ENCODE measurements at places on chromosomes 6 and 20.

GRCh38 chr6:47634210-47635047 lies 64.0 kb upstream of the ADGRF4 start:
- no peak for DNase-seq

- DNase-seq = no peak
Measured at GRCh38 chr6:133165235-133165634, 75.9 kb upstream of the EYA4 start.

GRCh38 chr6:32700391-32701040 lies 34.1 kb upstream of the HLA-DQB1 start:
- DNase-seq = no peak

DNA sequence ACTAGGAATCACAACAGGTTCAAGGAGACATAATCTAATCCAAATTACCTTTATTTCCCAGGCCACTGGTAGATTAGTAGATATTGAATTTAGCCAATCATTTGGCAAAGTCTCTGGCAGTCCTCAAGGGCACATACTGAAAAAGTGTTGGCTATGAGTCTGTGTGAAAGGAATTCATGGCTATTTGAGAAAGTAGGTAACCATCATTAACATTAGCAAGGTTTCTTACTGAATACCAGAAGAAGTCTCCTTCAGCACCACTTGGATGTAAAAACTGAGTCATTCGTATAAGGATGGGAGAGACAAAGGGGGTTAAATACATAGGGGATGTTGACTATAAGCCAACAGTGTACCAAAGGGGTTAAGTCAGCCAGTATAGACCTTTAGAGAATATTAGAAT lies 36.7 kb downstream of the AGPAT4 start:
- DNase-seq = no peak

DNA sequence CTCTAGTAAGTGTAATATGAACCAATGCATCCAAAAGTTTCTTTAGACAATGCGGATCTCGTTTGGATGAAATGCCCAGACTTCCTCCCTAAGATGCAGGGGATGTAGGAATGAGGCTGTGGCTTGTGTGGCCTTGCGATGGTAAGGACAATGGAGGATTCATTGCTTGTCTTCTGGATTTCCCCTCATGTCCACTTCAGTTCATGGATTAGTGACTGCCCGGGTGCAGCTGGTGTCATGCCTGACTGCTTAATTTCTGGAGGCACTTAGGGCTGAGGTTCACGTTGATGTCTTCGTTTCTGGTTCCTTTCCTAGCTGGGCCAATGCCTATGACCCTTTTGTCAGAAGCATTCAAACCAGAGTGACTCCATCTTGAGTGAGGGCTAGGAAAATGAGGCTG lies 93.8 kb downstream of the SCP2D1 start:
- no peak for DNase-seq

GRCh38 chr6:3355358-3356055 lies 96.8 kb downstream of the PSMG4 start:
- no peak for DNase-seq

DNA sequence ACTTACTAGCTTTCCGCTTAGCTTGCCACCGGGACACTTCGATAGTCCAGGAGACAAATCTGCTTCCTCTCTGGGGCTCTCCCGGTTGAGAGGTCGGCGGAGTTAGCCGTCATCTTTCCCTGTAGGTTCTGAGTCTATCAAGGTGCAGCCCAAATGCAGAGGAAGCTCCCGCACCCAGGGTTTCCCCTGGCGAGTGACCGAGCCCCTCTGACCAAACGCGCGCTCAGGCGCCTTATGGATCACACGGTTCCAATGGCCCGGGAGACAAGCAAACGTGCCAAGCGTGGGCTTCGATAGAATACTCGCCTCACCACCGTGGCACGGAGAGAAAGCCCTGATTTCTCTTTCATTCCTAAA lies 15.8 kb upstream of the FOXC1 start:
- DNase-seq = no peak

GRCh38 chr6:53578371-53578770 lies 33.5 kb upstream of the GCLC start:
- no peak for DNase-seq

All from GM12892 (cell line).